Fibroblast of skin of right biceps (primary cell): ENCODE measurements at places on chromosomes 1 and 21.

GRCh38 chr1:66648901-66649595 is 103.2 kb upstream of the DYNLT5 start:
- DNase-seq = no peak

GRCh38 chr1:51973587-51974474 is 16.7 kb downstream of the RAB3B start:
- DNase-seq = no peak

DNA sequence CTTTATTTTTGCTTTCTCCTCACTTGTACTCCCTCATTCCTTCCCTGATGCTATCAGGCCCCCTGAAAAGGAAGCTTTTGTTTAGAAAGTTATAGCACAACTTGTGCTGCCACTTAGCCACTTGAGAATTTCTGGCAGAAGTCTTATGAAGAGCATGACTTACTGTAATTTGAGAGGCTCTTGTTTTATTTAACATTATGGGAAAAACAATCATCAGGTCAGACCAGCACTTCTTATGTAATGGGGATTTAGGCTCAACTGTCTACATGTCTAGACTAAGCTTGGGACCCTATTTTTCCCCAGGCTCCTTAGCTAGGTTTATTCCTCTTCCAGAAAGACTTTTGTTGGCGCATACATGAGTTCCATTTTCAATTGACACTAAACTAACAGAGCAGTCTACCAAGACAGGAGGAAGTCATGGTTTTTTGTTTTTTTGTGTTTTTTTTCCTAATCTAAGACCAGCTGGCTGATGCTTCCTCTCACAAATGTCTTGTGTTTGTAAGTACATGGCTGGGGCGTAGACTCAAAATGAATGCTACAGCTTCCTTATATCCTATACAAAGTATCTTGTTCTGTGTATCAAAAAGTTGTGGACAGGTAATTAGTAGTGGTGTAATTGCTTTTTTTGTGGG is 31.5 kb downstream of the TNFSF4 start:
- DNase-seq = no peak

DNA sequence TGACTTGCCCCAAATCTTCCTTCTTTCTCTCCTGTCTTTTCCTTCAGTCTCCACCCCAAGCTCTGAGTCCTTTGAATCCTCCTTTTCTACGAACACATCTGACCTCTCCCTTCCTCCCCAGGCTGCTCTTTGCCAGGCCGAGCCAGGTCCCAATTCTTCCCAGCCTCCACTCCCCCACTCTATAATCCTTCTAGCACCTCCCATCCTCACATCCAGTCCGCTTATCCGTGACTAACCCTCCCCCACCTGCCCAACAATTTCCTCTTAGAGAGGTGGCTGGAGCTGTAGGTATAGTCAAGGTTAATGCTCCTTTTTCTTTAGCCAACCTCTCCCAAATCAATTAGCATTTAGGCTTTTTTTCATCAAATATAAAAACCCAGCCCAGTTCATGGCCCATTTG is 9.5 kb upstream of the HPDL start:
- DNase-seq = no peak

DNA sequence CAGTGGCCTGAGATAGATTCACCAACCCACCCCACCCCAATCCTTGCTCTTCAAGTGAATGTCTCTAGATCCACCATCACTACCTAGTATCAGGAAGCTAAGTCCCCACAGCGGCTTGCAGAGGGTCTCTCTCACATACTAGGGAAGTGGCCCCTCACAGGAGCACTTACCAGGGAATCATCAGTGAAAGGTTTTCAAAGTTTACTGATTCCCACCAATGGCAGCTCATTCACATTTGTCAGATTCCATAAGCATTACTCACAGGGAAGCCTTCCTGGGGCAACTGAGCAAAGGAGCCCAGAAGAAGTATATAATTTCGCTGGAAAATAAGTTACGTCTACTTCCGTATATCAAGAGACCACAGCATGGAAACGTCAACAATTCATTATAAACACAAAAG is 120.8 kb downstream of the GREM2 start:
- peak; percentile 79 for DNase-seq

- DNase-seq = no peak
Measured at GRCh38 chr21:31317688-31318087, 26.4 kb downstream of the TIAM1 start.
